ENCODE measurements at places on chromosomes 6 and 20.

- DNase-seq: no peak
These were observed 234.5 kb downstream of the TFAP2A start for GRCh38 chr6:10180138-10181074.

DNA sequence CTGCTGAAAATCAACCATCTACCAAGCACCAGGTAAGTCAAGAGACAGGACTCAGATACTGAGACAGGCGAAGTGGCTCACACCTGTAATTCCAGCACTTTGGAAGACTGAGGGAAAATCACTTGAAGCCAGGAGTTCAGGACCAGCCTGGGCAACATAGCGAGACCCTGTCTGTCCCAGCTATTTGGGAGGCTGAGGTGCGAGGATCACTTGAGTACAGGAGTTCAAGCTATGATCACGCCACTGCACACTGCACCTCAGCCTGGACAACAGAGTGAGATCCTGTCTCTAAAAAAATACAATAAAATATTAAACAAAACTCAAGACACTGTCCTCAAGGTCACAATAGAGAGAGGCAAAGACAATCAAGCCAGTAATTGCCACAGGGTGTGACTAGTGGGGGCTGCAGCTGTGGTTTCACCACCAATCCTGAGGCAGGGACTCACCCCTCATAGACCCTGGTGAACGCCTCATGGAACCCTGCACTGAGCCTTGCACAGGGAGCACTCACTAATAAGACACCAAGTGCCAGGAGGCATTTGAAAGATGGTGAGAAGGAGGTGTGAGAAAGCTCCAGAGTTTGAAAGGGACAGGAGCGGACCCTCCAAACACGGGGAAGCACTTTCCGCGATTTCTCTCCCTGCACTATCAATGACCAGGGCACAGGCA is 1.7 kb downstream of the SNHG17 start:
- no peak for DNase-seq

- no peak for DNase-seq
These were observed 34.3 kb upstream of the COL9A1 start for GRCh38 chr6:70336996-70337742.

- no peak for DNase-seq
These were observed 408.4 kb downstream of the PLCB1 start for GRCh38 chr20:8540466-8540865.

DNA sequence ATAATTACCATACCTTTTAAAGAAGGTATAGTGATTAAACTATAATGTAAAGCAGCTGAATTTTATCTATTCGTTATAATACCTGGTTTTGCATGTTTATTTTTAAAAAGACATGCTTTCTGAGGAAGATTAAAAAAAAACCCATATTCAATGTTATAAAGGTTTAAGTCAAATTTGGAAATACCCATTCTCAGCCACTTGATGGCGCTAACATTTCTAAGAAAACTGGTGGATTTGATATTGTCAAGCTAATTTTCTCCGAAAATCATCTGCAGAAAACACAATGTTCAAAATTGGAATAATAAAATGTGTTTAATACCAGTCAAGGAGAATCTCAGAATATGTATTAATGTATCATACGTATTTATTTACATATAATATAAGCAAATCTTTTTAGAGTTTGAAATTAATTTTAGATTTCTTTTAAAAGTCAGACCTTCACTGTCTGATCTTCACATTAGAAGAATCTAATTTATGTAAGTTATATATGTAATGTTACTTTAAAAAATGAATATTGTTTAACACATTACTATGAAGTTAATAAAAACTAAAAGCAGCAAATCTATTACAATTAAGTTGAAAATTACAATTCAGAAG is 35.0 kb downstream of the SHPRH start:
- peak; percentile 20 for DNase-seq

DNA sequence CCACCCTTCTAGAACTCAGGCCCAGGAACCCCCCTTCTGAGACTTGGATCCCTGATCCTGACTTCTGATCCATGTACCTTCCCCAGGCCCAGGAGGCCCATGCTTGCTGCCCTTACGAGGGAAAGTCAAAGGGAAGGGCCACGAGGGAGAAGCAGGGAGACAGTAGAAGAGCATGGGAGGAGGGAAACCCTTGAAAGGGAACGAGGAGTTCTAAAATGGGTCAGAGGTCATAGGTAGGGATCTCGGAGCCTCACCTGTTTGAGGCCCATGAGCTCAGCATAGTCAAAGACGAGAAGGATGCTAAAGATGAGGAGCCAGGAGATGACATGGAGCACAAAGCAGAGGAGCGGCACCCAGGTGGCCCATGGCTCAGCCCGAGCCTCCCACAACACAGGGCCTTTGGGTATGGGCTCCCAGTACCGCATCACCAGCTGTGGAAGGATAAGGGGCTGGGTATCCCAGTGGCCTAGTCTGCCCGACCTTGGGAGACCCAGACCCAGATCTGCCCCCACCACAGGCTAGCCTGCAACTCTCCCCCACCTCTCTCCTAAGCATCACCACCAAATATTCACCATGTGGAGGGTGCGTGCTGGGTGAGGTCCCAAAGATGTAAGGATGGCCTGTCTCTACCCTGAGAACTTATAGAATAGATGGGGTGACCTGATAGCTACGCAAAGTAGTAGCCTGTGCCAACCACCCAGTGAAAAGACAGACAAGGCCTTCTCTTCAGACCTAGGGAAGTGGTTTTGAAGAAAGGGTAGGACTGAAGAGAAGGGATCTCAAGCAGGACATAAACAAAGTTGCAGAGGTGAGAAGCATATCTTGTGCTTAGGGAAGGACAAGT is 1.5 kb downstream of the NRM start:
- DNase-seq: no peak

DNA sequence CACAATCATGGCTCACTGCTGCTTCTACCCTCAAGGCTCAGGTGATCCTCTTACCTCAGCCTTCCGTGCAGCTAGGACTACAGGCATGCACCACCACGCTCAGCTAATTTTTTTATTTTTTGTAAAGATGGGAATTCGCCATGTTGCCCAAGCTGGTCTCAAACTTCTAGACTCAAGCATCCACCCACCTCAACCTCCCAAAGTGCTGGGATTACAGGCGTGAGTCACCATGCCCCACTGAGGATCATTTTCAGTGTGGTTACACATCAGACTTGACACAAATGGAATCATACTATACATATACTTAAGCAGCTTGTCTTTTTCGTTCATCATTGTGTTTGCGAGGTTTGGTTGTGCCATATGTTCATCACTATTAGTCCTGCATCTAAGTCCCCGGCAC is 26.6 kb downstream of the ZC3H12D start:
- DNase-seq: no peak

DNA sequence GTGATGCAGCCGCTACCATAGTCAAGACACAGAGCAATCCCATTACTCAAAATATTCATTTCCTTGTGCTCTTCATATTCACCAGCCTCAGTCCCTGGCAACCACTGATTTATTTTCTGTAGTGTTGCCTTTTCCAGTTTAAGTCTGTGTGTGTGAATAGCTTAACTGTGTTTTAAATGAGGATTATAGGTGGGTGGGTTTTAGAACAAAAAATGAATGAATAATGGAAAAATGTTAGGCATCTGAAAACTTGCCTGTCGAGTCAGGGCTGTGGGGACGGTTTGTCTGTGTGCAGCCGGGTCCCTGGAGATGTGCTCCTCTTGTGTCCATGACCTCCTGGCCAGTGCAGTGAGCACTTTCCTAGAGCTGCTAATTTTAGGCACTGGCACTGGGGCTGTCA is 27.1 kb downstream of the BANF2 start:
- no peak for DNase-seq

GRCh38 chr6:140956571-140957369 is 1176.0 kb upstream of the GJE1 start:
- peak; percentile 23 for DNase-seq

DNA sequence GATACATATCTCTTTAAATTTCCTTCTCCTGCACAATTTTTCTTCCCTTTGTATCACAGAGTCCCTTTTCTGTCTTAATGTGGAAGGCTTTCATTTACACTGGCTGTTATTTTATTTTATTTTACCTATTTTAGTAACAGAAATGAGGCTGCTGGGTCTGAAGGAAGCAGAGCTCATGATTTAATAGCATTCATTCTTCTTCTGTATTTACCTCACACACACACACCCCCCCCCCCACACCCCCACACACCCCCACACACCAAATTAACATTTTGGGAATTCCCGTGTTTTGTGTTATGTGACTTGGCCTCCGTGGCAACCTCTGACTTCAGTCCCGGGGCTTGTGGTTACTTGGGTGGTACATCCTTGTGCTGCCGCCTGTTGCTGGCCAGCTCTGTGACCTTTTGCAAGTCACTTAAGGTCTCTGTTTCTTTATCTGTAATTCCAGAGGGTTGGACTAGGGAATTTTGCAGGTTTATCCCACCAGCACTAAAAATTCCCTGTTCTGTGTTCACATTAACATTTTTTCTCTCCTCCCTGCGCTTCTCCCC is 108.8 kb downstream of the TIAM2 start:
- DNase-seq: peak; percentile 48

DNA sequence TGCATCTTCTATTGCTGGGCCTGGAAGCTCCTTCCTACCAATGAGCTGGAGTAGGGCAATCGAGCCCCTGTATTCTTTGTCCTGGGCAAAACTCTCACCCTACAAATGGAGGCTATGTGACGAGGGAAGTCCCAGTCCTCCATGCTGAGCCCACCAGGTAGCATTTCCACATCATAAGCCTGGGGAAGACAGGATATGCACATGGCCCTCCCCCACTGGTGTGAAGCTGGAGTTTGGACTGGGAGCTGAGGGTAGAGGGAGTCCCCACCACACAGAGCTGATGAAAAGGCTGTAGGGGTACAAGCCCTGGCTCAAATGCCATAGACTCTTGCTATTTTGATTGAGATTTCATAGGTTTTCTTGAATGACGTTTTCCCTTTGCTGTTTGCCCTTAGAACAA is 99.5 kb upstream of the FOXC1 start:
- no peak for DNase-seq

- peak; percentile 32 for DNase-seq
These were observed 51.2 kb downstream of the ORC3 start for GRCh38 chr6:87641065-87641692.

DNA sequence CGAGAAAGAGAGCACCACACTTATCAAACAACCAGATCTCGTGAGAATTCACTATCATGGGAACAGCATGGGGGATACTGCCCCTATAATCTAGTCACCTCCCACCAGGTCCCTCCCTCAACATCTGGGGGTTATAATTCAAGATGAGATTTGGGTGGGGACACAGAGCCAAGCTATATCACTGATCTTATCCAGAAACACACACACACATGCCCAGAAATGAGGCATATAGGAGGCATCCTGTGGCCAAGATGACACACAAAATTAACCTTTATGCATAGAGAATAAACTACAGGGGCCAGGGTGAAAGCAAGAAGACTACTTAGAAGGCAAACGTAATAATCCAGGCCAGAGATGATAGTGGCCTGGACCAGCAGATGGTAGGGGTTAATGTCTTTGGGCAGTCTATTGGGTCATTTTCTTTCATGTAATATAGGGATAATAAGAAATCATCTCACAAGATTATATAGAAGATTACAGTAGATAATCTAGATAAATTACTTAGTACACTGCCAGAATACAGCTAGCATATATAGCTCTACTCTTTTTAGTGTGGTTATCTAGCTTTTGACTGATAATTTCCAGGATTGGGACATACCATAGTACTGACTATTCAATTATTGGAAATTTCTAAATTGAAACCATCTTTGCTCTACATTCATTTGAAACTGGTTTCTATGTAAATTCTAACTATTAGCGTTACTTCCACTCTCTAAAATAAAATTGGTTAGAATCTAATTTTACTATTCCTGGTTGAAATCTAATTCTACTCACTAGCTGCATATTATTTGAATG is 20.0 kb downstream of the RNF144B start:
- no peak for DNase-seq

DNA sequence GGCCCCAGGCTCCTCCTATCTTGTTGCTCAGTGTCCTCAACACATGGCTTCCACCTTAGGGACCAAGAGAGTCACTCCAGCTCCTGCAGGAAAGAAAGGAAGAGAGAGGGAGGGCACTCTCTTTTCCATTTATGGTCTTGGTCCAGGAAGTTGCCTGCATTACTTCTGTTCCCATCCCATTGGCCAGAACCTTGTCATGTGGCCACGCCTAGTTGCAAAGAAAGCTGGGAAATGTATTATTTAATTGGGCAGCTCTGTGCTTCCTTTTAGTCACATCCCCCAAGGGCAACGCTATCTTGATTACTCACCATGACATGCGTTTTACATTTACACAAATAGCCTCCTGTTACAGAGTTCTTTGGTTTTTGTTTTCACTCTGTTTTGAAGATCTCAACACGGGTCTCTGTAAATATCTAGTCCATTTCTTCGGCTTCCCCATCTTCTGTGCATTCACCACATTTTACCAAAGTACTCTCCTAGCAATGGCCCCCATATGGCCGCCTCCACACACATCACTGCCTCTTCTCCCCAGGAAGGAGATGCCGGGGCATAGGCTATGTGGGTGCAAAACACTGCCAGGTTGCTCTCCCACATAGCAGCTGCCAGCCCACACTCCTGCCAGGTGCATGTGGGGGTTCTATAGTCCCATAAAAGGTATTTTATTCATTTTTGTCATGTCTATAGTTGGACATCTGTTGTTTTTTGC is 35.7 kb upstream of the ZMYND8 start:
- DNase-seq: peak; percentile 83

DNA sequence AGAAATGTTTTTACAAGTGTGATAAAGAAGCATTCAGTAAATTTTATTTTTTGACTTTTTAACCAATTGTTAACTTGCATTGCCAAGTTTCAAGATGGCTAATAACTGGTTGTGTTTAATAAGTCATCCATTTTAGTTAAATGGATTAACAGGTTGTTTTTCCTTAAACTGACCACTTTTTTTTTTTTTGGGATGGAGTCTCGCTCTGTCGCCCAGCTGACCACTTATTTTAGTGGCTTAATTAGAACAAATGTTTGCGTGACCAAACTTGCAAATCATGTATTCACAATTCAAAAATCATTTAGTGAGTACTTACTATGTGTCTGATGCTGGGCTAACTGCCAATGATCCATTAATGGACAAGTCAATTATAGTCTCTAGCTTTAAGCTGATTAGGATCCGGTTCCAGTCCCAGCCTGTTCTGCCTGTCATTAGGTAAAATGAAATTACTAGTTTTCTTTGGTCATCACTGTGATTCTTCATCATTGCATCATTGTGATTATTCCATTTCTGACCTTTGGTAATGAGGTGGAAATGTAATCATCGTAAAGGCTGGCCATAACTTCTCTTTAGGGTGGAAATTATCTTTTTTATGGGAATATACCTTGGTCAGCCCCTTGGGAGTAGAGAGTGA is 729.2 kb upstream of the MARCKS start:
- DNase-seq: no peak

- DNase-seq: no peak
These were observed 8.7 kb downstream of the SLC25A27 start for GRCh38 chr6:46661483-46661882.
